C1 segment of cervical spinal cord (tissue), 14 donors: ENCODE measurements at places on chromosomes 3 and 15.

GRCh38 chr15:98216166-98216565 lies 255.7 kb downstream of the ARRDC4 start:
- no peak for DNase-seq

- DNase-seq: no peak
Observed at GRCh38 chr15:39078026-39078425, 502.9 kb upstream of the THBS1 start.

DNA sequence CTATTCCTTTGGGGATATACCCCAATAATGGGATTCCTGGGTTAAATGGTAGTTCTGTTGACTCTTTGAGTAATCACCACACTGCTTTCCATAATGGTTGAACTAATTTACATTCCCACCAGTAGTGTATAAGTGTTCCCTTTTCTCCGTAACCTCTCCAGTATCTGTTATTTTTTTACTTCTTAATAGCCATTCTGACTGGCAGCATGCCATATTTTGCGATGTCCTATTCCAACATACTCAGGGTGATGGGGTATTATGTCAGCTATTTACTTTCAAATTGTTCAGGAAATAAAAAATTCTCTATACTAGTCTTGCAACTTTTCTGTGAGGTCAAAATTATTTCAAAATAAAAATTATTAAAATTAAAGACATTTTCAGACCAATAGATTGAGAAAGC lies 9.1 kb upstream of the PARP14 start:
- DNase-seq: no peak

- DNase-seq: no peak
Observed at GRCh38 chr3:78698431-78698830, 1069.4 kb downstream of the ROBO1 start.

GRCh38 chr3:71956069-71956340 lies 171.1 kb upstream of the PROK2 start:
- no peak for DNase-seq

DNA sequence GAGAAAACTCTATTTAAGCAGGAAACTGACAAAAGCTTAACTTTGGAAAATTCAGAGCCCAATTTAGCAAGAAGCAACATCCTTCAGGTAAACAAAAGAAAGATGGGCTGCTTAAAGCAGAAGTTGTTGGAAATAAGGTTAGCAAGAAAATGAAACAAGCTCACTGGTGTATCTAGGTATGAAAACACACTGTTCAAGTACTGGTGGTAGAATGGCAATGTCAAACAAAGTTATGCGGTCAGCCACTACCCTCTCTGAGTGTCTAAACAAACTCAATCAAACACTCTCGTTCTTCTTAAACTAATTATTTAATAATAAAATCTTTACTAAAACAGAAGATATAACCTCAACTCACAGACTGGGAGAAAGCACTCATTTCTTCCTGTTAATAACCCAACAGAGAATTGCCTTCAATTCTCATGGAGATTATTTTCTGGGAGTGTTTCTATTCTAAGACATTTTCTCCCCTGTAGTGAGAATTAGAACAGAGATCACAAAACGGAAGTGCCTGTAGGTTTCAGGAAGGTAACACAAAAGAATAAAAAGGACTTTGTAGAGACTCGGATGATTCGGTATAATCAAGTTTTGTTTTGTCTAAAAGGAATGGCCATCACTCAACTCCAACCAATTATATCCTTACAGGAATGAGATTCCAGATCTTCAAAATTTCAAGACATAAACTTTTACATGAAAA lies 28.9 kb downstream of the PRICKLE2 start:
- DNase-seq: no peak
